ENCODE measurements at places on chromosomes 4 and X.

- no peak for DNase-seq
Observed at GRCh38 chr4:155705664-155706063, 39.0 kb downstream of the GUCY1A1 start.

DNA sequence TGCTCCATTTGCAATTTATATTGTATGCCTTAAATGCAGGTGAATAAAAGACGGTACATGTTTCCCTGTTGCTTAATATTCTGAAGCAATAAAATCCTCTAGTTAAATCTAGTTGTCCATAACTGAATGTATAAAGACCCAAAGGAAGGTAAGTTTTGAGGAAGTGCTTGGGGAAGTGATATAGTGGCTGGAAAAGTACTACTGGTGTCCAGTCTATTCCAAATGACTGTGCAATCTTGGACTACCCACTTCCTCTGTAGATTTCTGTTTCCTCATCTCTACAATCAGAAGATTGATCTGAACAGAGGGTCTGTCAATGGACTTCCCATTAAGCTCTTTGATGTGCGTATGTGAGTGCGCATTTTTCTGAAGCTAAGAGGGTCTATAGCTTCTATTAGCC, 17.0 kb downstream of the SNCA start:
- no peak for DNase-seq

GRCh38 chr4:83779103-83780052, 243.5 kb downstream of the GPAT3 start:
- no peak for DNase-seq

DNA sequence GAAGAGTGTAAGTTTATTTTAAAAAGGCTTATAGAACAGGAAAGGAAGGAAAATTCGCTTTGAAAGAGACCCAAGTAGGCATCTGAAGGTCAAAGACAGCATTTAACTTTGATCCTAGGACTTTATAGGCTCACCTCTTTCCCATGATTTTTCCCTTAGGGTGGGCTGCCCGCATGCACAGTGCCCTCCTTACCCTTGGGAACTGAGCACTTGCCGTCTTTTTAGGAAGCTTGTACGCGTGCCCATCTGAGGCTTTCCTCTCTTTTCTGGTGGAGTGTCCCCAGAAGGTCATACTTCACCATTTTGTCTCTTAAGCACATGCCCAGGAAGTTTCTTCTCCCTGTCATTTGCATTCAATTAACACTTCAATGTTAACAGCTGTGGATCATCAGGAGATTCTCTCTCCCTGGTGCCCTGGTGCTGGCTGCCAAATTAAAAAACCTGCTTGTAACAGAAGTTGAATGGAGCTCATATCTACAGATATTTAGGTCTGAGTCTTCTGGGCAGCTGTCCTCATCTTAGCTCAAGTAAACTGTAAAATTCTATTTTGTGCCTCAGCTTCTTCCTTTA, 38.4 kb upstream of the IL9R start:
- no peak for DNase-seq

DNA sequence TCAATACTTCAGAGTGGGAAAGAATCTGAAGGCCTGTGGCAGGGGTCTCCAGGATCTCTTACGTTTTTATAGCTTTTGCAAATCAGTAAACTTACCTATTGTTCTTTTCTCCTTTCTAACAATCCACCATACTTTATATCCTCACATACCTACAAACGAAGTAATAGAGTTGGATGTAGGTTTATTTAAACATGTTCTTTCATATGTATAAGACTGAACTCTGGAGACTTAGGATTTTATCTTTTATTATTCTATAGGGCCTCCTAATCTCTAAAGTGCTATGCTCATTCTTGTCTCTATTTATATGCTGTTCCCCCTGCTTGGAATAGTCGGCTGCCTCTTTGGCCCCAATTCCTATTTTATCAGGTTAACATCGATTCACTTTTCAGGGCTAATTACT, 43.8 kb upstream of the NUDT6 start:
- no peak for DNase-seq

DNA sequence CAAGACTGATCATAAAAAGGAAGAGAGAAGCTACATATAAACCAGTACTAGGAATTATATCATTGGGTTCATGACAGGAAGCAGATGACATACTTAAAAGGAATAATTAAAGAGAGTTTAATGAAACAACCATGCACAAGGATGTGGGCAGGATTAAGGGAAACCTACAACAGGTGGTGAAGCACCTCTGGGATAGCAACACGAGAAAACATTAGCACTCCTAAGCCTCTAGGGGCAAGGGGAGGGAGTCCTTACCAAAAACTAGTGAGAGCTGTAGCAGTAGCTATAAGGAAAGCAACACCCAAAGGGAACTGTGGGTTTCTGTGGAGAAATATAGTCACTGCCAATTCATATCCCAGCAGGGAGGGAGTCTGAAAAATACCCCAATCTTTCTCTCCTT, 7.2 kb upstream of the THOC2 start:
- DNase-seq: no peak

DNA sequence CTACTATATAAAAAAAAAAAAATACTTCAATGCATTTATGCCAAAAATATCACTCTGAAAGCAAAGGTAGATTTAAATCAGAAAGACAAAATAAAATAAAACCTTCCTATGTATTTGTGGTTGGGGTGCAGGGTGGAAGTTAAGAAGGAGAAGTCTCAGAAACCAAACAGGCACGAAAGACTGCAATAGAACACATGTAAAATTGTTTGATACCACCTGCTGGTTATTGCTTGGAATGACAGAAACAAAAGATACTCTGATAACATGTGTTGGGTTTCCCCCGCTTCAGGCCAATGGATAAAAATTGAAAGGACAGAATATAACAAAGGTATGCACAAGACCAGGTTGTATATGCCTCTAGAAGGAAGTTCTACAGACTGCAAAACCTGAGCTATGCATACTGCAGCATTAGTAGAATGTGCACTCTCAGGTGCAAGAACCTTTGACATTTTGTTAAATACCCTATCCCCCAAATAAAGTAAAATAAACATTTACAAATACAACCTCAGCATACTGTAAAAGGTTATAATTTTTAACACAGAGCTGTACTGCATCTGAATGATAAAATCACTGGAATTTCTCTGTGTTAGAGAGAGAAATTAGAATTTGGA, 118.8 kb downstream of the GABRA2 start:
- DNase-seq: no peak
